ENCODE measurements at places on chromosomes 13 and 19.

DNA sequence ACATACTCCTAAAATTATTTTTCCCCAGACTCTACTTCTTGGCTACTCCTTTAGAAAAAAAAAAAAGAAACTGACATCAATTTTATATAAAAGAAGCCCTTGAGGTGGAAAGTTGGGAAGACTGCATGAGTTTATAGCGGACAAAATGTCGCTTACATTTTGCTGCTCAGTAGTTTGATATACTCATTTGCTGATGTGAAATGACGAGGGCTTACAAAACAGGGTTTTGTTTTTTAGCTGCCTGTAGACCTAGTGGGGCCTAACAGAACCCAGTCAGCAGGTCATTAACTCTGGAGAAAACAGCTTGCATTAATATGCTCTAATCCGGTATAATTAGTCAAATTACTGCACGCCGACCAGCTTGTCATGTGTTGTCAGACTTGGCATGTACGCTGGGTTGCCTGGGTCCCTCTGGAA lies 37.6 kb upstream of the MAB21L1 start:
- no peak for DNase-seq

- no peak for DNase-seq
Observed at GRCh38 chr13:52187029-52187423, 27.6 kb upstream of the NEK3 start.

DNA sequence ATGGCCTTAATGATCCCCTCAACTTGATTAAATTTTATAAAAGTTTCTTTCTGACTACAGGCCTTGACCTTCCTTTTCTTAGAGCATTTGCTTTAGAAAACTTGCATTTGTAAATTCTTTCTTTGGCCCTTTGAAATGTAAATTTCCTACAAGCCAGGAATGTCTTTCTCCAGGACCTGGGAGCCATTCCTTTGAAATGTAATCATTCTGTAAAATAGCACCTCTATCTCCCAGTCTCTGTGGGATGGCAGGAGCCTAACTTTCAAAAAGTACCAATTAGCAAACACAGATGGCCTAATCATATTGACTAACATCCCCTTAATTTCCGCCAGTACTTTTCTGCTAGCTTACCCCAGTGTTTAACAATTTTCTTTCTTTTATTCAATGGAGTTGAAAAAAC lies 1394.2 kb upstream of the ATXN8OS start:
- no peak for DNase-seq

DNA sequence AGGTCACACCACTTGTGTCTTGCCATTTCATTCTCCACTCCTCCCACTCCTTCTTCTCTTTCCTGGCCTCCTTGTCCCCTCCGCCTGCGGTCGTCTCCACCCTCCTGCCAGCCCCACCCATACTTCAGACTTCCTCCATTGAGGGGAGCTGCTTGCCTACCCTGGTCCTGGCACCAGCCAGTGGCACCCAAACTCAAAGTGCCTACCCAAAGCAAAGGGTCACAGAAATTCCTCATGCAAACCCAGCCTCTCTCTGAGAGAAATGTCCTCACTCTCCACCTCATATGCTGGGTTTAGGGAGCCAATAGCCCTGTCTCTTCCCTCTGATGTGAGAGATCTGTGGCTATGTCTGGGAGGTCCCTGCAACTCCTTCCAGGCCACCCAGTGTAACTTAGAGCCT lies 109.6 kb downstream of the TEX26 start:
- no peak for DNase-seq

DNA sequence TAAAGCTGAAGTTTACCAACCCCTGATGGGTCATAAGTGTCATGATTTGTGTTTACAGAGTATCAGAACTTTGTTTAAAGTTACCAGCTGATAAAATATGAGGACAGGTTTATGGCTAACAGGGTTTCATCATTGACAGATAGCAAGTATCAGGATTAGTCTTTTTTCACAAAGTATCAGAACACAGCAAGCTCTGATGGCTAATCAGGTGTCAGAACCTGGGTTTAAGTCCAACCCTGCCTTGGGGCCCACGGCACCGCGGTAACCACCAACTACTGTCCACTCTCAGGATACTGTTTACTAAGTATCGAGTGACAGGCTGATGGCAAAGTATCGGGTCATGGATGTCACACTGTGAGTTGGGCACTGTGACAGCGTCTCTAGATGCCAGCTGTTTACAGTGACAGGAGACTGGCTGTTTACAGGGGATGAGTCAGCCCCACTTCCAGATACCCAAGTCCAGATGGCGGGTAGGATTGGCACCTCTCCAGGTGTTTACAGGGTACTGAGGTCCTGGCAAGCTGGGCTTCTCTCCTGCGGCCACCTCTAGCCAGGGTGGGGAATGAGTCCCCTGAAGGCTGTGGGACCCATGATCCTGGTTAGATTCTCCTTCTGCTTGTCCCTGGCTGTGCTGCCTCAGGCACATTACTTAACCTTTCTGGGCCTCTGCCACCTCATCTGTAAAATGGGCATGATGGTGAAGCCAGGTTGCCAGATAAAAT lies 21.8 kb downstream of the ARRDC2 start:
- DNase-seq, result no peak

DNA sequence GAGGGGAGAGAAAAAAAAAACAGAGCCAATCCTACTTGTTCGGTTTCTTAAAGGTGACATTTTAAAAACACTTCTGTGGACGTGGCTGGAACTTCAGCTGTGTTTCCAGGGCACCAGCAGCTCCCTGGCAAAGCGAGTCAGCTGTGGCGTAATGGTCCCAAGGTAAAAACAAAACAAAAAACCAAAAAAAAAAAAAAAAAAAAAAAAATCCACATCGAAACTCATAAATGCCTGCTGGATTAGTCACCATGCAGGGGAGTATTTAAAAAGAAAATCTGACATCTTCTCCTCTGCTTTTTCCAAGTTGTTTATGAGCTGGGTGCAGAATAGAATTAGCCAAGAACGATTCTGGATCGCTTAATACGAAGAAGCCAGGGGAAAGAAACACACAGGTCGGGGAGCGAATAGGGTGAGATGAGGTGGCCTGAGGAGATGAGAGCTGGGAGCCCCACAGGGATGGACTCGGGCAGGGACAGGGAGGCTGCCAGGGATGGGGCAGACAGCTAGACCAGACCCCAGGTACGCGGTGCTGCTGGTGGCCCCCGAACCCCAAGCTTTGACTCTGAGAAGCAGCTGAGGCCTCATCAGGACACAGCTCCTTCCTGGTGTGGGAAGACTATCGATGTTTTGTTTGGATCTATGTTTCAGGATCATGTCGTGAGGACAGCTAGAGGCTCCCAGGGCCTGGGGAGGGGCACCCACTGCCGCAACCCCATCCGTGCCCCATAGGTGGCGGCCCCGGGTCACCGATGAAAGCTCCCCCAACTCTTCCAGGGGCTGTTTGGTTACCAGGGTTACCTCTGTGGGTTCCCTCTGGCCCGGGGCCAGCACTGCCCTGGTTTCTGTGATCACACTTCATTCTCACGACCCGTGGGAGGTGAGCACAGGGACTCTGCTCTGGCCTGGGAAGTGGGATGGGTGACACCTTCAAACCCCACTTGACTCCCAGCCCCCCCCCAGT lies 3.1 kb upstream of the CTXN1 start:
- DNase-seq, result peak; percentile 73

GRCh38 chr13:112881656-112882554 lies 87.1 kb upstream of the MCF2L start:
- no peak for DNase-seq

DNA sequence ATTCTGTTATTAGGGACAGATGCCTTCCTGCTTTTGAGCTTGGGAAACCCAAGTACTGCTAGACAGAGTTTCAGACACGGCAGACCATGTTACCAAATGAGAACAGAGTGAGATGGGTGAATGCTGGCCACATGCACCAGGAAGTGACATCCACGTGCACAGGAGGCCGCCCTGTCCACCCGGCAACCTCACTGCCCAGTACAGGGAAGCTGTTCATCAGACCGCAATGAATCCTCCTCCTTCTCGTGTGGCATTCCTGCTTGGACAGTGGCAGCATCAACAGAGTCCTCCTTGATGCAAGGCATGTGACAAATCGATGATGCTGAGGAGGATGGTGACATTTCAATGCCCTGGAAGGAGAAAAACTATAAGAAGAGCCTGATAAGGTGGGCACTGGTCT lies 191.0 kb upstream of the SOX1 start:
- no peak for DNase-seq

All from central memory CD4-positive, alpha-beta T cell (primary cell).